ENCODE measurements at places on chromosomes 4 and X. TPM values are rescaled to one million over a fixed set of nuclear protein-coding genes. Genes with fewer than 3 reads are reported as not detected.

The NFXL1 gene
- 7.9 TPM for total RNA-seq

The AMBN gene
- total RNA-seq, result not detected

The DUSP9 gene
- 1.9 TPM for total RNA-seq

The DMP1 gene
- 0.06 TPM for total RNA-seq

The CT45A3 gene
- total RNA-seq, result not detected

The PCDH7 gene
- 0.08 TPM for total RNA-seq

The RHOXF1 gene
- total RNA-seq, result not detected

The USO1 gene
- total RNA-seq, result 20.2 TPM

The ANKRD50 gene
- total RNA-seq, result 4.9 TPM

The HSD17B13 gene
- not detected for total RNA-seq

The GAGE12D gene
- not detected for total RNA-seq

The IQCM gene
- not detected for total RNA-seq

The JAKMIP1 gene
- total RNA-seq, result not detected

The POU3F4 gene
- not detected for total RNA-seq

The ARMCX1 gene
- total RNA-seq, result 0.34 TPM

The NAP1L5 gene
- total RNA-seq, result 1.8 TPM

The DCAF4L1 gene
- total RNA-seq, result 0.19 TPM

The MTTP gene
- not detected for total RNA-seq

The MAP7D2 gene
- total RNA-seq, result 5.1 TPM

The TNMD gene
- not detected for total RNA-seq

The ESX1 gene
- 0.10 TPM for total RNA-seq

The RPS6KA6 gene
- total RNA-seq, result 6.5 TPM

The MSX1 gene
- total RNA-seq, result 8.2 TPM

The MAGEA1 gene
- total RNA-seq, result 0.13 TPM

The IGSF1 gene
- total RNA-seq, result 0.27 TPM

The ATP2B3 gene
- 0.10 TPM for total RNA-seq

The GPRIN3 gene
- total RNA-seq, result 1.5 TPM

The F8A3 gene
- total RNA-seq, result 0.55 TPM

The VAMP7 gene
- 32.1 TPM for total RNA-seq

The SYTL5 gene
- total RNA-seq, result 0.34 TPM

The CYP4V2 gene
- total RNA-seq, result 2.5 TPM

The ACE2 gene
- not detected for total RNA-seq

The USP26 gene
- not detected for total RNA-seq

The SH2D1A gene
- total RNA-seq, result not detected

The MAGEA12 gene
- total RNA-seq, result 0.15 TPM

The UGT2B17 gene
- not detected for total RNA-seq

The TEX13C gene
- total RNA-seq, result not detected

The BRS3 gene
- total RNA-seq, result not detected

The PABPC5 gene
- total RNA-seq, result not detected

The AMTN gene
- not detected for total RNA-seq

The BRCC3 gene
- 28.1 TPM for total RNA-seq

The POF1B gene
- total RNA-seq, result 2.7 TPM

The MTNR1A gene
- total RNA-seq, result 1.2 TPM

The FAM90A26 gene
- not detected for total RNA-seq

The MAGEB1 gene
- total RNA-seq, result not detected

The HELT gene
- total RNA-seq, result not detected

The POU4F2 gene
- not detected for total RNA-seq

The HDAC6 gene
- total RNA-seq, result 27.3 TPM

The CXCL13 gene
- not detected for total RNA-seq

The PABPC1L2B gene
- total RNA-seq, result not detected

The LEF1 gene
- total RNA-seq, result not detected

The NXF2B gene
- total RNA-seq, result not detected

All from A549 treated with Mapracorat at 1 μM for 4 hours (cell line).